ENCODE measurements at places on chromosomes 4 and X.

GRCh38 chr4:77158487-77158861, 1.5 kb downstream of the CCNG2 start:
- DNase-seq = no peak

GRCh38 chr4:94408549-94409374, 43.0 kb upstream of the PDLIM5 start:
- DNase-seq = no peak

GRCh38 chr4:32775049-32775448, 2054.9 kb downstream of the PCDH7 start:
- no peak for DNase-seq

DNA sequence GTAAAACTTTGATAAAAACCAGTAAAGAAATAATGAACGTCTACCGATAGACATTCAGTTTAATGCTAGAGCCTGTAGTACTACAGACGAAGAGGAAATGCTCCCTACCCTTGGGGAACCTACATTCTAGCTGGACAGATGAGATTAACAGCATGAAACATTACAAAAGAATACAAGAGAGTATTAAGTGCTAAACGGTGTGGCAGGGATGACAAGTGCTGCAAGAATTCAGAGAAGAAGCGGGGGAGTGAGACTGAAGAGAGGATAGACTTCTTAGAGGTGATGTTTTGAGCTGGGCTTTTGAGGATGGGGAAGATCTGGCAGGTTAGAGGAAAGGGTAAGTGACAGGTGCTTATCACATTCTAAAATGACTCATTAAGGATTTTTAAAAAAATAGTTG, 52.6 kb upstream of the ESX1 start:
- no peak for DNase-seq

- DNase-seq = no peak
These were observed 100.0 kb upstream of the STX18 start for GRCh38 chr4:4641661-4642495.

DNA sequence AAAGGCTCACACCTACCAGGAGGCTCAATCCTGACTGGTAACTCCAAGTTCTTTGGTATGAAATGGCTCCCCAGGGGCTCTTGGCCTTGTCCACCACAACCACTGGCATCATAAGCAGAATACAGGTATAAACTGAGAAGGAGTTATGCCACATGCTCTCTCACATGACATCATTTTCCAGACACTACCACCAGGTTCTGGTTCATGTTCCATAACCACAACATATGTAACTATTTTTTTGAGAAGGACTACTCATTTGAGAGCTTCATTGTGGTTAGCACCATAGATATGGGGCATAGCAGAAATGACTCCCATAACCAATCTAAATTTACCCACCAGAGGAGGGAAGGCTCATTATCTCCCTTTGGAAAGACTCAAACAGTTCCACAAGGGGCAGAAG, 19.6 kb downstream of the PRDM5 start:
- DNase-seq = no peak

GRCh38 chr4:173934201-173934600, 349.3 kb downstream of the FBXO8 start:
- no peak for DNase-seq
